ENCODE measurements at places on chromosomes 1 and 21.

- no peak for DNase-seq
These were observed 72.2 kb upstream of the GJB5 start for GRCh38 chr1:34682452-34683223.

DNA sequence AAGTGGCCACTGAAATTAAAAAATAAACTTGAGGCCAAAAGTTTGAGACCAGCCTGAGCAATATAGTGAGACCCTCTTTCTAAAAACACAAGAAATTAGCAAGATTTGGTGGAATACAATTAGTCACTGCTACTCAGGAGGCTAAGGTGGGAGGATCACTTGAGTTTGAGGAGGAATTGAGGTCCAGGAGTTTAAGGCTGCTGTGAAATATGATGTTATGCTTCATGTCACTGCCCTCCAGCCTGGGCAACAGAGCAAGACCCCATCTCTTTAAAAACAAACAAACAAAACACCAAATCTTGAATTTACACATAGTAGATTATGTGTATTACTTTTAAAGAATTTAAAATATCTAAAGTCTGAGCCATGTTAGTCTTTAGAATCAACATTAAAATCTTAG lies 6.3 kb upstream of the FNBP1L start:
- no peak for DNase-seq

- no peak for DNase-seq
These were observed 7.1 kb upstream of the SDC3 start for GRCh38 chr1:30915491-30916230.

GRCh38 chr1:66752000-66752592 lies at the start of gene DYNLT5:
TSS of gene DYNLT5 (plus strand) at chr1:66752459. CDS start at chr1:66754659, 2,200 bp downstream.
- DNase-seq = peak; percentile 50

- DNase-seq = no peak
These were observed 24.3 kb upstream of the CITED4 start for GRCh38 chr1:40886318-40887011.

- no peak for DNase-seq
These were observed 22.6 kb downstream of the TTC4 start for GRCh38 chr1:54738244-54738643.

- no peak for DNase-seq
These were observed 80.8 kb downstream of the PIK3CD start for GRCh38 chr1:9732123-9732971.

- DNase-seq = no peak
These were observed 58.5 kb downstream of the RIMS3 start for GRCh38 chr1:40606978-40607377.

DNA sequence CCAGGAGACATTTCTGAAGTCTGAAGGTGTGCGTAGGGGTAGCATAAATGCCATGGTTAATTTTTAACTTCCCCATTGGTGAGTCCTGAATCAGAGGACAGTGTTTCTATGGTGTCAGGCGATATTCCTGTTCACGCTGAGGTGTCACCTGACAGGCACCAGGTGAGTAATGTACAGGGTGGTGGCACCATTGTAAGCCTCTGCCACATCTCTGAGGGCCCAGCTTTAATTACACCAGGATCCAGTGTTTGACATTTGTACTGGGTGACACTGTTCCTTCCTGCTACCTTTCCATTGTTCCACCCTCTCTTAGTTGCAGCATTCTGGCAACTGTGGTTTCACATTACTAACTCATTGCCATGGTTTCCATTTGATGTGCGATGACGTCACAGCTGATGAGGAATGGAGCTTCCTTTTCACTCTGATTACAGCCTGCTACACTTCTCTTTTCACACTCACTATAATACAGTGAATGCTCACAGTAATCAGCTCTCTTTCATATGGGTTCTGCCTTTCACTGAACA lies 40.6 kb upstream of the MARK1 start:
- peak; percentile 65 for DNase-seq
